ENCODE measurements at places on chromosomes 5 and 9.

GRCh38 chr9:92727716-92728700 is 36.6 kb downstream of the BICD2 start:
- no peak for DNase-seq

DNA sequence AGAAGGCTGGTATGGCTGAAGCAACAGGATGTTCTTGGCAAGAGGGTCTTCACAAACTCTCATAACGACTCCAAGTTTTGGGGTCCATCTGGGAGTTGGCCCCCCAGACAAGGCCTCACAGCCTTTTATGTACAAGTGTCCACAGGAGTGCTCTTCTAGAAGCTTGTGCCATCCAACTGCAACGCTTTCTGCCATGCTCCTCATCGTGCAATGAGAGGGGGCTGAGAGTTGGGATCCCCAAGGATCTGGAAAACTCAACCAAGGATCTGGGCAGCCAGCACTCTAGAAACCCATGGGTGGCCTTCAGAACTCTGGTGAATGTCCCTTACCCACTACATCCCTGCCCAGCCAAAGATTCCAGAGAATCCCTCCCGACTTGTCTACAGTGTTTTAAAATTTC is 8.5 kb upstream of the AMBP start:
- DNase-seq: no peak

DNA sequence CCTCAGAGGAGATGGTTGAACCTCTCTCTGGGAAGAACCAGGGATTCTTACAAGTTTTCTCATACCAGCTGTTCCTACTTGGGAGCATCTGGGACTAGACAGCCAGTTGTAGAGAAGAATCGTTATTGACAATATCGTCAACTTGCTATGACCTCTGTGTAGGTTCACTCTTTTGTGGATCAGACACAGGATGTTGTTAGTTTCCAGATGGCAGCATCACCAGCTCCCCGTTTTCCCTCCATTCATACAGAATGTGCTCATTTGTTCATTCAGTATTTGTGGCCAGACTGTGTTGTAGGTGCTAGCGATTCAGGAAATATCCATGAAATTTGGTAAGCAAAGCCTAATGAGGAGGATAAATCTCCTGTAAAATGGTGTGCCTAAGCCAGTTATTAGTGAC is 3.7 kb downstream of the PDE8B start:
- no peak for DNase-seq

DNA sequence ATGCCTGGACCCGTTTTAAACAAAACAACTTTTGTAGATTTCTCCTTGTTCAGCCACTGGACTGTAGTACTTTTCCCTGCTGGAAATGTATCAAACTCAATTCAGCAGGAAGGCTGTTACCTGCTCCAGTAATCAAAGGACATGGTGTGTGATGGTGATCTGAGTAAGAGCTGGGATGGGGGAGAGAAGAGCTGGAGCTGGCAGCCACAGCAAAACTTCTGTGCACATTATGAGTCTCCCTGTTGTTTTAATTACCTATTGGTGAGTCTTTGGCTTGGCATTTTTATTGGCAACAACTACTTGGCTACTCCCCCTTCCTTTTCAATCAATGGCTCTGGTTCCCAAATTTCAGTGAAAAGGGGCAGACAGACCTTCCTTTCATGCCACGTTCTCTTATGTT is 9.7 kb downstream of the NREP start:
- no peak for DNase-seq

GRCh38 chr9:2215921-2216441 is 200.8 kb downstream of the SMARCA2 start:
- DNase-seq: no peak

GRCh38 chr9:128275198-128276007 is at the start of gene GOLGA2:
Gene GOLGA2 (minus strand): TSS chr9:128276007. CDS start chr9:128275976, 31 bp downstream.
- DNase-seq: peak; percentile 34

- no peak for DNase-seq
Observed at GRCh38 chr9:28999806-29000205, 1426.5 kb upstream of the C9orf72 start.

DNA sequence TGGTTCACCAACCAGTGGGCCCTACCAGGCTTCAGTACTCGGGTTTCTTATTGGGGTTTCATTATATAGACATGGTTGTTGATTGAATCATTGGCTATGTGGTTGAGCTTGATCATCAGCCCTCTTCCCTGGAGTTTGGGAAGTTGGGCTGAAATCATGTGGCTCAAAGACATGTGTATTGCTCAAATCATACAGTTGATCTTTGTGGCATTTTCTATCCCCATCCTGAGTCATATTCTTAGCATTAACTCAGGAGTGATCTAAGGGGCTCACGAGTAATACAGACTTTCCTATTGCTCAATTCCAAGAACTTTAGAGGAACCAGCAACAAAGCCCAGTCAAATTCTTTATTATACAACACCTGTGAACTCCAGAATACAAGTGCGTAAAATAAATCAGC is 66.2 kb downstream of the SMC5 start:
- DNase-seq: no peak

- no peak for DNase-seq
Observed at GRCh38 chr9:136289651-136290507, 14.0 kb downstream of the CCDC187 start.

- DNase-seq: no peak
Observed at GRCh38 chr5:175393897-175394296, 50.1 kb downstream of the DRD1 start.

DNA sequence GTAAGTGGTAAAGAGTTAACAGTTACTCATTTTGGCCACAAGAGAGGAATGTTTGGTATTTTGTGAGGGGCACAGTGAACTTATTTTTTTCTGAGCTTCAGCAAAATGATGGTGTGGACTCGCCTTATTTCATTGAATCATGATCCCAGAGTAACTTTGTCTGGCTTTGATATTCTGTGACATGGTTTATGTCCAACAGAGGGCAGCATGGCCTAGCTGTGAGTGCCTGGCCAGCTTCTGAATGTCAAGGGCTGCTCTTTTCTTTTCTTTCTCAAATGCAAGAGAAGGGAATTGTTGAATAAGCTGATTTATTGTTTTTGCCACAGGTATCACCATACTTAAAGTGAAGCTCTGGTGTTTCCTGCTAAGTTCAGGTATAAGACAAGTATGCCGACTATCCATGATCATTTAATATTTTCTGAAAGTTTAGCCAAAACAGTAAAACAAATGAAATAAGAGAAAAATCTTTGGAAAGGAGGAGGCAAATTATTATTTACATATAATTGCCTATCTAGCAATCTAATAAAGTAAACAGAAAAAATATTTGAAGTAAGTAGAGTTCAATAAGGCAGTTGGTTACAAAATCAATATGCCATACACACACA is 31.7 kb downstream of the MRPL22 start:
- peak; percentile 15 for DNase-seq
